ENCODE measurements at places on chromosomes 6 and 20.

DNA sequence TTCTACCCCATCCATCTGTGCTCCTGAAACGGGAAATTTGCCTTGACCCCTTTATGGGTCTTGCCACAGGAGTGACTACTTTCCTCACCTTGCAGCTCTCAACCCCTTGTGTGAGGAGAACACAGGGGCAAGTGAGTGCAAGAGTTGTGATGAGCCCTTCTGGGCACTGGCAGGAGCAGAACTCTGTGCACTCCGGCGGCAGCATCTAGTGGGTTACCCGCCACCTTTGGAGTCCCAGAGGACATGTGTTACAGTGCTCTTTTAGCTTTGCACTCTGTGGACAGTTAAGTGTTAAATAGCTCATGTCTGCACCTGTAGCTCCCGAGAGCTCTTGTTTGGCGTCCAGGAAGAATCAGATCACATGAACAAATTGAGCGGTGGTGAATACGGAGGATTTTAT lies 940.2 kb downstream of the GRIK2 start:
- no peak for DNase-seq

DNA sequence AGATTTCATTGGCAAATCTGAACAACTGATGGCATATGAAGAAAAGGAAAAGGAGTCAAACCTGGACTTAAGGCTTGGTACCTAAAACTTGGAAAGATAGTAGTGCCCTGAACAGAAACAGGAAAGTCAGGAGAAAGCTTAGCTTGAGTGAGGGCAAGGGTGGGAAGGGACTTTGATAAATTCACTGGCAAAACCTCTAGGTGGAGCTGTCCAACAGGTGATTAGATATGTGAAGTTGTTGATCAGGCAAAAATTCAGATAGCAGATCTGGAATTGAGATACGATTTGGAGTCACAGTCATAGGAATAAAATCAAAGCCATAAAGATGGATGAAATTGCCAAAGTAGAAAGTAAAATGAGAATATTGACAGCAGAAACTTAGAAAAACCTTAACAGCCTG lies 16.1 kb upstream of the ZNF292 start:
- no peak for DNase-seq

DNA sequence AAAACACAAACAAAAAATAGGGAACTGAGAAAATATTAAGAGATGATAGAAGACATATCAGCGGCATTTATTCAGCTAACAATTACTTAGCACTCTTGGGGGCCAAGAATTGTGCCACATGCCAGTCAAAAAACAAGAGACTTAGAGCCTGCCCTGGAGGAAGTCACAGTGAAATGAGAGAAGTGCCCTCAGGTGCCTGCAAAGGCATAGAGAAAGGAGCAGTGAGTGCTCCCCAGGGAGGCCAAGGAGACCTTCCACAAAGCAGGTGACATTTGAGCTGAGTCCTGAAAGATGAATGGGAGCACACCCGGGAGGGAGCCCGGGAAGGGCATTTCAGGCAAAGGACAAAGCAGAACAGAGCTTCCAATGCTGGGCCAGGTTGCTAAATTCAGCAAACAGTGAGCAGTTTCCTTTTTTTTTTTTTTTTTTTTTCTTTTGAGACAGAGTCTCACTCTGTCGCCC lies 184.7 kb upstream of the JARID2 start:
- DNase-seq = no peak

GRCh38 chr20:10639077-10639736 lies 34.6 kb downstream of the JAG1 start:
- no peak for DNase-seq

DNA sequence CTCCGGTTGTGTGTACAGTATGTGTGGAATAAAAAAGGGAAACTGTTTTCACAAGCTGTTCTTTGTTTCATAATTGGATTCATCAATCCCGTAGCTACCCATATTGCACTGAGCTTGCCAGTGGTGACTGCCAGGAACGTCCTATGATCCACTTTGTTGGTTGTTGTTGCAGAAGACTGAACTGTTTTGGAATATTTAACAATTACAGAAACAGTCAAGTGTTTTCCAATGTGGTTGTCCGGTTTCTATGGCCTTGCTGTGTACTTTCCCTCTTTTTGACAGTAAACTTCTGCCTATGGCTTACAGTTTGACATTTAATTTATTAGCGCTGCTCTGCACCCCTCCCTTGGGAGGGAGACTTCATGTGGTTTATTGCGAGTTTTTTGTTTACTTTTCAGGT lies 141.2 kb downstream of the DTNBP1 start:
- DNase-seq = no peak

GRCh38 chr20:4490045-4490444 lies 231.7 kb upstream of the PRND start:
- no peak for DNase-seq

DNA sequence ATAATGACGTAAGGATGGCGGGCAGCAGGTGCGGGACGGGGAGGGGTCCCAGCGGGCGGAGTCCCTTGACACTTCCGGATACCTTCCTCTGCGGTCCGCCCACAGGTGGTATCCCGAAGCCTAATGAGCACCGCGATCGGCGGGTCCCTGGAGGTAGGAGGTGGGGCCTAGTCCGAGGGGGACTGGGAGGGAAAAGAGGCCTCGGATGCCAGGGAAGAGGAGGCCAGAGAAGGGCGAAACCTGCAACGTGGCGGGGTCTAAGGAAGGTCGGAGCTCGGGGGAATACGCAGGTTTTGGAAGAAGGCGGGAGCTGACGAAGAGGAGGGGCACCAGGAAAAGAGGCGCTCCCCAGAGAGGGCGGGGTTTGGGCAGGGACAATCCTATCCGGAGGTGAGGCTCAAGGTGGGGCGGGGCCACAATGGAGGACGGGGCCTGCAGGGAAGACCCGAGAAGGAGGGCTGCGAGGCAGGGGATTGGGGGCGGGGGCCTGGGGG lies 3.7 kb downstream of the PRSS16 start:
- DNase-seq = peak; percentile 78

- no peak for DNase-seq
Observed at GRCh38 chr20:15289337-15289736, 951.9 kb upstream of the FLRT3 start.

DNA sequence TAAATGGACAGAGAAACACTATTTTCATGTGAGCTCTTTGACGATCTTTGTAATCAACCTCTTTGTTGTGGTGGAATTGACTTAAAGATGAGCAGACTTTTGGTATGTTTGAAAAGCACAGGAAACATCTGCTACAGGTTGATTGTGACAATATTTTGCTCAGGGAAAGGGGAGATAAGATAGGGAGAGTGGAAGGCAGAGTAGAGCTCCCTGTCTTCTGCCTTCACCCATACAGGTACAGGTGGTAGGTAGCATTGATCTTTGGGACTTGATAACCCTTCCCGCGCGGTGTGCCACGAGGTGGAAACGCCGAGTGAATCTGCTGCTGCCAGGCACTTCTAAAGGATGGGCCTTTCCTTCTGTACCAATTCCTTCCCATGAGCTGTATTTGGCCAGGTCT lies 183.6 kb downstream of the UTRN start:
- no peak for DNase-seq

DNA sequence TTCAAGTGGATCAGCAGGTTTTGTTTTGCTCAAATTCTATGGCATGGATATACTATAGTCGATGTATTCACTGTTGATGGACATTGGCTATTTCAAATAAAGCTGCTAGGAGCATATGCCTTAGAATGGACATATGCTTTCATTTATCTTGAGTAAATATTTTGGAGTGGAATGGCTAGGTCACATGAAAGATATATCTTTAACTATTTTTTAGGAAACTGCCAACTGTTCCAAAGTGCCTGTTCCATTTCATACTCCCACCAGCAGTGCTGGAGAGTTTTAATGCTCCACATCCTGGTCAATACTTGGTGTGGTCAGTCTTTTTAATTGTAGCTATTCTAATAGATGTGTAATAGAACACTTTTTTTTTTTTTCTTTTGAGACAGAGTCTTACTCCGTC lies 81.1 kb upstream of the PIM1 start:
- DNase-seq = no peak

DNA sequence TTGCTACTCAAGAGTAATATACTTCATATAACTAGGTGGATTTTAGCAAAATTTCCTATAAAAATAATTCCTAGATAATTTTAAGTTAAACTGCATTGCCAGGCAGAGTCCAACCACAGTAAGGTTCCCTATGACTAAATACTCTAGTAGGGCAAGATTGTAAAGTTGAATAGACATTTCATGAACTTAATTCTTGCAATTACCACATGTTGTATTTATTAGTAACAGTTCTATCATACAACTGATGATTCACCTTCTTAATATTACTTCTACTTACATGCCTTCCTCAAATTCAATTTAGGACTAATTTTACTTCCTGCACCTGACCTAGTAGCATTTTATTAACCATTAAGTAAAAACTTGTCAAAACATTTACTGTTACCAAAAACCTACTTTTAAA lies 266.7 kb upstream of the THEMIS start:
- no peak for DNase-seq

- no peak for DNase-seq
Observed at GRCh38 chr6:149084026-149084425, 233.5 kb upstream of the TAB2 start.

DNA sequence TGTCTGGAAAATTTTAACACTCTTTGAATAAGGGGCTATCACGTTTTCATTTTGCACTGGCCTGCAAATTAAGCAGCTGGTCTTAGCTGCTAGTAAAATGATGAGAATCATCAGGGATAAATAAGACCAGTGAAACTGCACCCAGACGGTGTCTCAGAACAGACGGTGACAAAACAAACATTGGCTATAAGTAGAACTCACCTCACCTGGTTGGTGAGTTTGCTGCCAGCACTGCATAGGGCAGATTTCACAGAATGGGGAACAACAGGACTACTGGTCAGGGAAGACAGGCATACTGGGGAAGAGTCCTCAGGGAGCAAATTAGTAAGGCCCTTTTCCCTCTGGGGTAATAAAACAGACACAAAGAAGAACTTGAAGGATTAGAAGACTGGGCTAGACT lies 175.9 kb upstream of the CITED2 start:
- DNase-seq = no peak

- DNase-seq = peak; percentile 49
Observed at GRCh38 chr20:58174708-58175280, 53.7 kb downstream of the ANKRD60 start.

DNA sequence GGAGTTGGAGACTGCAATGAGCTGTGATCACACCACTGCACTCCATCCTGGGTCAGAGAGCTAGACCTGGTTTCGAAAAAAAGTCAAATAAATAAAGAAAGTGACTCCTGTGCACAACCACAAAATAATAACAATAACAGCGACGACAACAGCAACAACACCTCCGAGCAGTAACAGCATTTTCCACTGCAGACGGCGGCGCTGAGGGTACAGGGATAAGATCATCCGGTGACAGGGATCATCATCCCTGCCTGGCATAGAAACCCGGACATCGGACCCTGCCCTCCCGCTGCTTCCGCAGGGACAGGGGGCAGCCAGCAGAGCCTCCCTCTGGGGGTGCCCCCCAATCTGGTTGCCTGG lies 11.5 kb downstream of the SRXN1 start:
- DNase-seq = no peak

GRCh38 chr6:71383901-71384489 lies 95.4 kb downstream of the OGFRL1 start:
- DNase-seq = no peak

GRCh38 chr6:116682334-116682712 lies 1.3 kb downstream of the KPNA5 start:
- no peak for DNase-seq

GRCh38 chr20:57671662-57672061 lies 38.2 kb downstream of the PMEPA1 start:
- no peak for DNase-seq

DNA sequence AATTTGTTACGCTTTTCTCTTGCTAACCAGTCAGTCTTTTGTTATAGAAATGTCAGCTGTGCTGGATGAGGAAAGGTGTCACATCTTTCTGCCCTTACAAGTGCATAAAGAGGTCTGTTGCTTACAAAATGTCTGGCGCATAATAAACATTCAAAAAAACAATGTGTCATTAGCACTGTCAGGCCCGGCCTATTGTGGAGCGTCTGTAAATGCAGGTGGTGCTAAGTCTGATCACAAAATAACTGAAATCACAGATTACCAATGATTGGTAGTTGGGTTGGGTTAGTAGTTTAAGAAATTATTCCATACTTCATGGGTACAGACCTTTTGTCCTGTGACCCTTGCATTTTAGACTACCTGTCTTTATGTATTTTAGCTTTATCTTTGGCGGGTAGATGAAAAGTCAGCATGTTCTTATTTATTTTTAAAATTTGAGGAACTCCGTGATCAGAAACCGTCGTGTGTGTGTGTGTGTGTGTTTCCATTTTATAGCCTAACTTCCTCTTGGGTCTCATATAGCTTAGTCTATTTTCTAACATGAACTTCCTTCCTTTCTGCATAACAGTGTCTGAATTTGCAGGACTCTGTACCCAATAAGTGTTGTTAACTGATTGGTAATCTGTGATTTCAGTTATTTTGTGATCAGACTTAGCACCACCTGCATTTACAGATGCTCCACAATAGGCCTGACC lies 88.1 kb upstream of the IFNGR1 start:
- DNase-seq = no peak

DNA sequence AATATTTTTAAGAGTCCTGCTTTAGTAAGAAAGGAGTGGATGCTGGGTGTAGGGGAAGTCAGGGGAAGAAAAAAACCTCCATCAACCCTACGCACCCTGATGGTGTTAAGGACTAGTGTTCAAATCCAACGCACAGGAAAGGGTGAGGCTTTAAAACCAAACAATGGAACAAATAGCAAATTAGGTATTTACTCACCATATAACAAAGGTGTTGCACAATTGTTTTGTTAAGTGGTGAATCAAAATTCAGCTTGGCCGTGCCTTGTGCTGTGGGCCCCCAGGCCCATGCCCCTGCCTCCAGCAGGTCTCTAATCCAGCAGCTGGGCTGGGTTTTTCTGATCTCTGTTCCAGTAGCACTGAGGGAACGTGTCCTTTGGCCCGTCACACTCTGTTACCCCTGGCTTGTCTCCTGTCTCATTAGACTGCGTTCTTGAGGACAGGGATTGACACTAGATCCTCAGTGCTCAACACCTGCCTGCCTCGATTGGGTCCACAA lies 11.8 kb downstream of the FAM83D start:
- no peak for DNase-seq

DNA sequence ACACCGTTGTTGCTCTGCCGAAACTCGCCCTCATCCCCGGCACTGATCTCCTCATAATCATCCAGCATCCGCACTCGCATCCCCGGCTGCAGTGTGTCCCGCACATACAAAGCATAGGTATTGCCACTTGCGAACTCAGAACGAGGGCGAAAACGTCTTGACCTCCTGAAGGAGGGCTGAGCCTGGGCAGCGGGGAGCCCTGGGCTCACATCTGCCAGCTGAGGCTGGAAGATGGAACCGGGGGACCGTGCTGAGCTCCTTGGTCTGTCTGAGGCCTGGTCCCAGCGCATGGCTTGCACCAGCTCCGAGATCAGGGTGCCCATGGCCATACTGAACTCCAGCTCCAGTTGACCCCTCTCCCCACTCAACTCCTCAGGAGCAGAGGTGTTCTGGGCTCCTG lies 2.7 kb downstream of the CUL7 start:
- no peak for DNase-seq

- DNase-seq = no peak
Observed at GRCh38 chr6:28758046-28758817, 165.6 kb downstream of the TRIM27 start.

DNA sequence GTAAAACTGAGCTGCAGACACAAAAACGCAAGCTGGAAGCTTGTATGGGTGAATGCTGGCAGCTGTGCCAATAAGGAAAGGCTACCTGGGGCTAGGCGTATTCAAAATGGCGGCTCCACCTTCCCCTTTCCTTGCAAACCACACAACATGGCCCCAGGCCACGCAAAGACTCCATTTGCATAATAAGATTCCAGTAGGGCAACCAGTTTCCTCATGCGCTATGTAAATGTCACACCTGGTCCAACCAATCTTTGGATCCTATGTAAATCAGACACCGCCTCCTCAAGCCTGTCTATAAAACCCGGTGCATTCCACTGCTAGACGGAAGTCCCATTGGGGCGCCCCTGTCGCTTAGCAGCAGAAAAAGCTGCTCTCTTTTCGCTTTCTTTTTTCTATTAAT lies 505.9 kb upstream of the BTBD3 start:
- DNase-seq = no peak
